DMS79 treated with DMSO at 0.1 percent for 48 hours (cell line): ENCODE measurements at places on chromosomes 7 and 10.
A peak's percentile ranks its signal among the peaks of the same experiment; 100 is the strongest.

DNA sequence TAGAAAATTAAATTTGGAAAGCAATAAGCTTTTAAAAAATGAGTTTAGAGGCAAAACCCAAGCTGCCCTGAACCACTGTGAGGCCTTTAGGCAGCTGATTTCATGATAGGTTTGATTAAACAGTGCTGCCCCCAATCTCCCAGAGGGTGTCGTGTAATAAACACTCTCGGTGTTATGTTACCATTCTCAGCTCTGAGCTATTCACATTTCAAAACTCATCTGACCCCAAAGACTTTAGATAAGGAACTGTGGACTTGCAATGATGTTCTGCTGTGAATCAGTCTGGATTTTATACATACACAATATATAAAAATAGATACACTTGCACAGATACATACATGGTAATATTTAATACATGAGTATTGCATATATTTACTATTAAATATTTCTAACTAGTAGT is 120.4 kb downstream of the MALRD1 start:
- no peak for DNase-seq

DNA sequence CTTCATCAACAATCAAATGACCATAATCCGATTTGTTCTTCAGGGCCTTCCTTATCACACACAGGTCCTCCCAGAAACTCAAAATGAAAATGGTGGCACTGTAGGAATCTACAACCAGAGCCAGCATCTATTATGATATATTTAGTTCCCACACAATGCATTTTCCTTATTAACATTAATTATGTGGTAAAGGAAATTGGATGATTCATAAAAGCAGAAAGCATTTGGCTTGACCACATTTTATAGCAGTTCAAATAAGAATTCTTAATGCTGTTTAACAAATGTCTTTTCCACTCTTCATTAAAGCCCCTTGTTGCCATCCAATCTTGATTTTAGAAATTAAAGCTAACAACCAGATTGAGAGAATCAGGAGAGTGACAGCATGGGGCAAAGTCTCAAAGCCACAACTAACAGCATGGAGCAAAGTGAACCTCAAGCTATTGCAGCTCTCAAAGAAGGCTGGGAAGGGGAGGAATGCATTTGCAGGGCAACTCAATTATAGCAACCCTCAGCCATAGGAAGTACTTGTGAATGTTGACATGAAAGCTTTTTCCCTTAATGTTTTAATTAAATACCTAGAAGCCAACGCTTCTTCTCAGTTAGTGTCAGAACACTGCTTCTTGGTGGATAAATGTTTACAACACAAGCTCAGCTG is 549.1 kb downstream of the NXPH1 start:
- DNase-seq, result no peak

- no peak for DNase-seq
These were observed 216.8 kb upstream of the KLF6 start for GRCh38 chr10:4001811-4002210.

GRCh38 chr10:119095640-119096039 is 8.3 kb upstream of the DENND10 start:
- DNase-seq, result no peak

DNA sequence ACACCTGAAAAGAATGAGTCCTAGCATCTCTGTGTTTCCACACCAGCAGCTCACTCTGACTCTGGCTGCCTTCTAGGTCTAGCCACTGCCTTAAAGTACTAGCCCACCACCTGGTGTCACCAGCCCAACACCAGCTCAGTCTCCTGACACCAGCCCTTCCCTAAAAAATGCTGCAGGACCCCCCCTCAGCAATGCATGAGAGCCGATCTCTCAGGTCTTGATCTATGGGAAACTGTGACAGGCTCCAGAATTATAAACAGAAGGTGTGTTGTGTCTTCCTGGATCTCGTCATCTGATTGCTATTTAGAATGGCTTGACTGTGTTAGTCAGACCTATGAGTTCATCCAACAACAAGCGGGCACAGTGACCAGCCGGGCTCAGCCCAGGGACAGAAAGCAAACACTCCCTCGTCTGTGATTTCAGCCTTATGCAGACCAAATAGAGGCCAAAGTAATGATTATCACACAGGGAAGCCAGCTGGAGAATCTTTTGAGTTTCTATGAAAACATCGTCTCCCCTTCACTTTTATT is 66.6 kb downstream of the CUBN start:
- DNase-seq, result no peak

GRCh38 chr10:72283131-72283530 is 9.4 kb downstream of the DDIT4 start:
- no peak for DNase-seq

GRCh38 chr7:86411814-86412213 is 231.9 kb upstream of the GRM3 start:
- no peak for DNase-seq

GRCh38 chr10:51075873-51076229 is 1.6 kb downstream of the PRKG1 start:
- no peak for DNase-seq

- DNase-seq, result peak; percentile 83
These were observed 563.1 kb upstream of the GALNT17 start for GRCh38 chr7:70568674-70569334.

DNA sequence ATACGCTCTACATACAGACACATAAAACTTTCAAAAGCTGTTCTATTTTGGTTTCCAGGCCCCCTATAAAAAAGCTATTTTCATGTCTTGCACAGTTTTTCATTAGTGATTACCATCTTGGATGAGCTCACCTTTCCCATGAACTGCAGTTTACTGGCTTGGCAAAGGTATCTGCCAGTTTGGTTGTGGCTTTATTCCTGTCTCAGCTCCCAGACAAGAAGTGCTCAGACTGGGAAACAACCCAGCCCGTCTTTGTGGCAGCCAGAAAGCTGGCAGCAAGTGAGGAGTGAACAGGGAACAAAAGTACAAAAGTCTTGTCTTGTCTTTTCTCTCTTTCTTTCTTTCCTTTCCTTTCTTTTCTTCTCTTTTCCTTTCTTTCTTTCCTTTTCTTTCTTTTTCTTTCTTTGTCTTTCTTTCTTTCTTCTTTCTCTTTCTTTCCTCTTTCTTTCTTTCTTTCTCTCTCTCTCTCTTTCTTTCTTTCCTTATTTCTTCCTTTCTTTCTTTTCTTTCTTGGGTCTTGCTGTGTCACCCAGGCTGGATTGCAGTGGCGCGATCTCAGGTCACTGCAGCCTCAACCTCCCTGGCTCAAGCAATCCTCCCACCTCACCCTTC is 138.8 kb downstream of the CFAP58 start:
- DNase-seq, result no peak

DNA sequence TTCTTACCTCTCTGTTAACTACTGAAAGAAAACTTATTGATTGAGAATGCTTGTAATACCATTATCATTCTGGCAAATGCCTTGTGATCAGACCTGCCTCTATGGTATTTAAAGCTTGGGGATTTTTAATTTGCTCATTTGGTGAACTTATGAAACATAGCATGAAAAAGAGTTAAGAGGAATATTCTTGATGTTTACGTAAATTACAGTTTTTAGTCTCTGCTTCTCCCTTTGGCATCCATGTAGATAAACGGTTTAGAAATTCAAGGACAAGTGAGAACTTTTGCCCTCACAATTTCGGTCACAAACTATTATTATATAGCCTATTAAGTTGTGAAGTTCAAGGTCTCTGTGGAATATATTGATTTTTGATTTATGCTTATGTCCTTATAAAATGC is 11.2 kb upstream of the CELF2 start:
- DNase-seq, result no peak

DNA sequence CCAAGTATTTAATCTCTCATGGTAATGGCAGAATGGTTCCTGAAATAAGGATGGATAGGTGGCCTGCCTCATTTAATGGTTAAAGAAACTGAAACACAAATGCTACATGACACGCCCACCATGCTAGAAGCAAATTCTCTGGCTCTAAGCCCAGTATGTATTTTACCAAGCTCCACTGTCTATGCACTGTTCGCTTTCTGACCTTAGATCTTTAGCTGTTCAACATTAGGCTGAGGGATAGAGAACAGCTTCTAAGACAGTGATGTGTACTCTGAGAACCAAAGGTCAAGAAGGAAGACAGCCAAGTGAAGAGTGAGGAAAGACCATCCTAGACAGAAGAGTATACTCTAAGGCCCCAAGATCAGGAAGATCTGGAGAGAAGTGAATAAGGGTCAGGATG is 26.6 kb downstream of the FAM3C start:
- DNase-seq, result no peak

- DNase-seq, result no peak
These were observed 29.5 kb upstream of the PFKFB3 start for GRCh38 chr10:6173203-6173602.

DNA sequence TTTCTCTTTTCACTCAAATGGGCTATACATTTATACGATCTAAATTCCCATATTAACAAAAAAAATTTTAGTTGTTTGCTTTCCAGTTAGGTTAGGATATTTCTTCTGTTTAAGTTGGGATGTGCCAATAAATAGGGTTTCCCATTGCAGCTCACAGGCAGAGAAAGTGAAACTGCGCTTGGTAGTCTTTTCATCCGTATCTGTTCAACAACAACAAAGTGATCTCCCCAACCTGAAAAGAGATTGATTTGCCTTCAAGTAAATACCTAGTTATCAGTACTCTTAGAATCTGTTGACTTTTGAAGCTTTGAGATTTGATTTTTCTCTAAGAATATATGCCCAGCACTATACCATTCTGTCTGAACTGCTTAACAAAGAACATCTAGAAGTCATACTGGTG is 143.4 kb downstream of the DYNC1I1 start:
- DNase-seq, result no peak

- peak; percentile 5 for DNase-seq
These were observed 417.1 kb downstream of the TCERG1L start for GRCh38 chr10:130894471-130894870.

- no peak for DNase-seq
These were observed 23.0 kb downstream of the DIP2C start for GRCh38 chr10:666237-667012.

- DNase-seq, result no peak
These were observed 23.4 kb downstream of the ESYT2 start for GRCh38 chr7:158805937-158806336.

DNA sequence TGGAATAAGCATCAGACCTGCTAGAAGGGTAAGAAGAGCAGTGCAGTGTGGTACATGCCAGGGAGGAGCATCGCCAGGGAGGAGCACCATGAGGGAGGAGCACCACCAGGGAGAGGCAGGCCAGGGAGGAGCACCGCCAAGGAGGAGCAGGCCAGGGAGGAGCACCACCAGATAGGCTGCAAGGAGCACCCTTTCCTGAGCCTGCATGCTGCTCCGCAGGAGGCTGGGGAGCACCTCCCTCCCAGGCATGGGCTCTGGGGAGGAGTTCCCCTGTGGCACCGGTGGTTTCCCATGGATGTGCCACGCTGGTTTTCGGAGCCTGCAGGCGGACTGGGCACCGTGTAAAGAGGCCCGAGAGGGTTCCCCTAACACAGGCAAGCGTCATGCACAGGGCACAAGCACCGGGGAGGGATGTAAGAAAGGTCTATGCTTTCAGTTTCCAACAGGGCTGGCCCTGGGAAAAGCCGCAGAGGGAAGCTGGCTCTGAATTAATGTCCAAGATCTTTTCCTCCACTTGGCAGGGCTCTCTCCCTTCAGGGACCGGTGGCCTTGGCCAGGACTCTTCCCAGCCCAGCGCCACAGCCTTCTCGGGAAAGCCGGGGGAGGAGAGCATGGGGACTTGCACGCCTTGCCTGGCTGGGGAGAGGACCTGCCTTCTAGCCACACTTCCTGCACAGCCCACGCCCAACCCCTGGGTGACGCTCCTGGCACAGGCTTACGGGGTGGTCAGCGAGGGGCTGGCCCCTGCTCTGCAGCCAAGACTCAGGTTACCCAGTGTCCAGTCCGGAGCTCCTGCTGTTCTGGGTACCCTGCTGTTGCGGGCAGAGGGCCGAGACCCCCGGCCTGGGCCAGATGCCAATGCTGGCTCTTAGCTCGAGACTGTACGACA is 11.5 kb upstream of the GPER1 start:
- DNase-seq, result no peak

GRCh38 chr7:134818613-134819345 is 39.3 kb downstream of the CALD1 start:
- DNase-seq, result no peak

GRCh38 chr7:106978425-106979420 is 65.8 kb upstream of the PRKAR2B start:
- no peak for DNase-seq

DNA sequence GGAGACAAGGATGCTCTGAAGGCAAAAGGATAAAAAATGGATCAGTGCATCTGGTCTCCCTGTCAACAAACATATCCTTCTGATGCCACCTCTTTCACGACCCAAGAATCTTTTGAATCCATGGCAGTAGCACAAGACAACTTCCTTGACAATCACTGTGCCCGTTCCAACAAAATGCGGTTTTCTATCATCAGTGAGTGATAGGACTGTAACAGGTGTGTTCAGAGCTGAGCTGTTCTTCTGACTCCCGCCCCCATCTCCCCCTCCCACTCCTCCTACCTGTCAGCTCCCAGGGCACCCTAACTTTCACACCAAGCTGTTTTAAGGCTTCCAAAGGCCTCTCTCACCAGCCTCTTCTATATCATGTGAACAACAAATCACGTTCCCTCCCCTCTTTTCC is 74.8 kb downstream of the PARD3 start:
- no peak for DNase-seq

DNA sequence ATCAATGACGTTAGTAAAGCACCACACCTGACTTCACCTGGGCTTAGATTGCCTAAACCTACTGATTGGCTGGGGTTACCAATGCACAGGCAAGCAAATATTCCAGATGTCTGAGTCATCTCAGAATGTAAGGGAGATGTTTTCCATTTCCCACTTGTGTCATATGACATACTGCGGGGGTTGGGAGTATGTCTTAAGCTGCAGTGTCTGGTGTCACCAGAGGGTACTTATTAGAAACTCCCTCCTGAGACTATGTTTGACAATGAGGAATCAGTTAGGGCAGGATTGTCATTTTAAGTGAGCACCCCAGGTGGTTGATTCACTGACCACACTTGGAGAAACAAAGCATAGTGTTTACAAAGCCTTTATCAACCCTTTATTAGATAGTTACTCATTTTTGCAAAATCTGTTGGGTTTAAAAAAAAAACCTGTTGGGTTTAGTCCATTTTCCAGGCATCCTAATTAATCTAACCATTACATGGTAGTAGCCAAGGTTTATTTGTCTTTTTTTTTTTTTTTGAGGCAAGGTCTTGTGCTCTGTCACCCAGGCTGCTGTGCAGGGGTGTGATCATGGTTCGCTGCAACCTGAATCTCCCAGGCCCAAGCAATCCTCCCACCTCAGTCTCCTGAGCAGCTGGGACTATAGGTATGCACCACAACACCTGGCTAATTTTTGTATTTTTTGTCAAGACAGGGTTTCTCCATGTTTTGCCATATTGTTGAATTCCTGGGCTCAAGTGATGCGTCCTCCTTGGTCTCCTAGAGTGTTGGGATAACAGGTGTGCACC is 72.5 kb downstream of the CDK6 start:
- no peak for DNase-seq

- no peak for DNase-seq
These were observed 96.5 kb downstream of the ADCY1 start for GRCh38 chr7:45670717-45671116.

- no peak for DNase-seq
These were observed 29.7 kb upstream of the DDC start for GRCh38 chr7:50594734-50595485.

GRCh38 chr10:35643151-35644049 is 1.3 kb upstream of the FZD8 start:
- DNase-seq, result peak; percentile 2
